ENCODE measurements at places on chromosomes 5 and 9. TPM values are rescaled to one million over a fixed set of nuclear protein-coding genes. Genes with fewer than 3 reads are reported as not detected.

Gene PSMB7
- 312 TPM for total RNA-seq

Gene F2RL2
- 5.2 TPM for total RNA-seq

Gene INSL4
- 16.3 TPM for total RNA-seq

Gene SGCD
- total RNA-seq, result 3.9 TPM

Gene MSX2
- total RNA-seq, result 5.6 TPM

Gene ASPN
- not detected for total RNA-seq

Gene AQP3
- total RNA-seq, result 21.4 TPM

Gene ADCY2
- total RNA-seq, result not detected

Gene LURAP1L
- 21.8 TPM for total RNA-seq

Measured in A549 treated with ZK216348 at 1 μM for 4 hours (cell line).